OCI-LY7 (cell line): ENCODE measurements at places on chromosomes 4 and X. TPM values are rescaled to one million over a fixed set of nuclear protein-coding genes. Genes with fewer than 3 reads are reported as not detected.

The SHOX gene
- not detected in 2 replicates for total RNA-seq

The AADAT gene
- total RNA-seq = not detected in 2 replicates

The ADH4 gene
- total RNA-seq = not detected in 2 replicates

The UGT2B10 gene
- not detected in 2 replicates for total RNA-seq

The FRG2 gene
- not detected in 2 replicates for total RNA-seq

The ADAMTS3 gene
- total RNA-seq = not detected in 2 replicates

- no peak for DNase-seq
Measured at GRCh38 chr4:77453911-77454310, 151.7 kb upstream of the CXCL13 start.

GRCh38 chr4:1466034-1466862 is 60.0 kb upstream of the NKX1-1 start:
- DNase-seq = no peak

DNA sequence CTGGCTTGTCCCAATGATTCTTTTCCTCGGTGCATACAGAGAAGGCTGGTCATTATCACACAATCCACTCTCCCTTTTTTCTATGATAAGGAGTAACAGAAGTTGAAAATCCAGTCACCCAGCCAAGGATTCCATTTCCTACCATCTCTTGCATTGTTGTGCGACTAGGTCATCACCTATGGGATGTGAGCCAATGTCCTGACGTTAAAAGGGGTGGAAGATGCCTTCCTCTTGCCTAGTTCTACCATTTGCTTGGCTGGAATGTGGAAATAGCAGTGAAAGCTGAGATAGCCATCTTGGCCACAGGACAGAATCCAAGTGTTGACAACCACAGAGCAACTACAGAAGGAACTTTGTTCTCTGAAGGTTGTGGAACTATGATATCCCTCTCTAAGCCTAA is 132.2 kb upstream of the KIT start:
- DNase-seq = no peak

- DNase-seq = no peak
Measured at GRCh38 chr4:31187979-31188378, 467.8 kb downstream of the PCDH7 start.

- DNase-seq = no peak
Measured at GRCh38 chrX:13627306-13627705, 25.6 kb upstream of the TCEANC start.

DNA sequence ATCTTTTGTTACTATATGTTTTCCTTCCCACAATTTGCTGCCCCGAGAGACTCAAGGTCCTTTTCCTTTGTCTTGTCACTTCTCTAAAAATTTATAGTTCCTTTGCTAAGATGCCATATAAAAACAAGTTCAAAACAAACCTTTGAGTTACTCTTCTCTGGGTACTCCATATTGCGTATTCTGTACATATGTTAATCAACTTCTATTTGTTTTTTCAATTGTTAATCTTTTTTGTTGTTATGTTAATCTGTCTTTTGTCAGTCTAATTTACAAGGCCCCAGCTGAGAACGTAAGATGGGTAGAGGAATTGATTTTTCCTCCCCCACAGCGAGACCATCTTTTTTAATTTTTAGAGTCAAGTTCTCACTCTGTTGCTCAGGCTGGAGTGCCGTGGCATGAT is 7.2 kb upstream of the PPEF2 start:
- DNase-seq = no peak

- no peak for DNase-seq
Measured at GRCh38 chr4:180391613-180392012, 1851.6 kb upstream of the TENM3 start.

DNA sequence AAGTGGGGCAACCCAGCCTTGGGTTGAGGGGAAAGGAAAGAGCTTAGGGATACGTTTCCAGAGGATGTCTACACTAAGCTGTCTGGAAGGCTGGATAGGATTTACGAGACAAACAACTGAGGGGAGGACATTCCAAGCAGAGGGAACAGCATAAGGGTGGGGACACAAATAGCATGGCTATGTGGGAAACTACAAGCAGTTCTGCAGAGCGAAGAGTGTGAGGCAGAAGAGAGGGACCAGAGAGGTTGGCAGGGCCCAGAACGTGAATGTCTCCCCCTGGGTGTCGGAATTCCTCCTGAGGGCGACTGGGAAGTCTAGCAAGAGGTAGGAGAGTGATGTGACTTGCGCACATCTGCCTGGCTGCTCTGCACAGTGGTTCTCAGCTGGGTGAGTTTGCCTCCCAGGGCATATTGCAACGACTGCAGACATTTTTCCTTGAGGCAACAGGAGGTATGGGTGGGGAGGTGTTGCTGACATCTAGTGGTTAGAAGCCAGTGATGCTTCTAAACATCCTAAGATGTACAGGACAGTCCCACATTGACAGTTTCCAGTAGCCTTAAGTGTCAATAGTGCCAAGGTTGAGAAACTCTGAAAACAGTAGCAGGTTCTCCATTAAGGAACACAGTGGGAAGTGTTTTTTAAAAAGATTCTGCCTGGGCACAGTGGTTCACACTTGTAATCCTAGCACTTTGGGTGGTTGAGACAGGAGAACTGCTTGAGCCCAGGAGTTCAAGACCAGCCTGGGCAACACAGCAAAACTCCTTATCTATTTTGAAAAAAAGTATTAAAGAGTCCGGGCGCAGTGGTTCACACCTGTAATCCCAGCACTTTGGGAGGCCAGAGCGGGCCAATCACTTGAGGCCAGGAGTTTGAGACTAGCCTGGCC is 9.2 kb downstream of the NDUFA1 start:
- DNase-seq = peak; percentile 76

- DNase-seq = peak; percentile 45
Measured at GRCh38 chr4:83012200-83012686, 1.6 kb upstream of the LIN54 start.

- no peak for DNase-seq
Measured at GRCh38 chr4:73776321-73776729, 36.0 kb downstream of the CXCL8 start.

DNA sequence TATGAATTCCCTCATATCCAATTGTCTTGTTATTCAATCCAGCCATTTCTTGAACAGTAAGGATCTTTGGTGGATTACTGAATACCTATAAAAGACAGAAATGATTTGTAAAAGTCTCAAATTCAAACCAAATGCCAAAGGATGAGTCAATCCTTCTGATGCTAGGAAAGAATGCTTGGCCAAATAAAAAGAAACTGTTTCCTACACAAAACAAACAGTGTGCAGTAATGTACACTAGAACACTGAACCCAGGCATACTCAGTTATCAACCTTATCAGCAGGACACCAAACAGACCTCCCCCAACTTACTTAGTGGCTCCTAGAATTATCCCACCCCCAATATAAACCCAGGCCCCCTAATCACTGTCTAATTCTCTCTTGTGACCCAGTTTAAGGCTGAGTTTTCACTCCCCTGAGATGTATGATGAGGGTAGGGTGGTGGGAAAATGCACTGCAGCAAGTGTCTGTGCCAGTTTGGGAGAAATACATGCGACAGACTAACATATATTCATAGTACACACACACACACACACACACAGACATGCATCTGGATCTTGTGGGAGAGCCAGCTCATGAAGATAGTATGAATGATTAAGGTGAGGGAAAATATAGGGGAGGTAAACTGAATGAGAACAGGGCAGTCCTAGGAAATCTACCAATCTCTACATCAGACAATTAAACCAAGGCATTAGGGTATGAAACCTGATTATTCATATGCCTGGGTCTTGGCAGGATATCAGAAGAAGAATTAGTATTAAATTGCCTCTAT is 35.0 kb downstream of the CLDN2 start:
- no peak for DNase-seq

GRCh38 chr4:178136736-178137345 is 694.6 kb upstream of the AGA start:
- no peak for DNase-seq

DNA sequence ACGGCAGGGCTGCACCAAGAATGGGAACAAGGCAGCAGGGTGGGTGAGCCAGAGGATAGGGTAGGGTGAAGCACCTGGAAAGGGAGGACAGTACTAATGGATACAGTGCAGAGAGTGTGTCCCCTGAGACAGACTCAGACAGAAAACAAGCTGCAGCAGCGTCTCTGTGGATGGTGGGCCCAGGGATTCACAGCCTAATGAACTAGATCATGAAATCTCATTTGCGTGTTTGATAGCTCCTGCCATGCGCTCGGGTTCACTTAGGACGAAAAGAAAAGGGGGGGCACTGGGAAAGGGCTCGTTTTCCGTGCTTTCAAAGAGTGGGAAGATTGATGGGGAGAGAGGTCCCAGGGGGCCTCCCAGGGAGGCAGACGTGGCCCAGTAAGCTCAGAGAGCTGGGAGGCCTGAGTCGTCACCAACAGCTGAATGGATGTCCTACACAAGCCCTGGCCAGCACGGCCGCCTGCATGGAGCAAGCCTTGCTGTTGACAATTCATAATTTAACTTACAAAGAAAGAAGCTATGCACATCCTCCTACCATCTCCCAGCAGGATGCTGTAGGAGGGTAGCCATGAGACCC is 446.9 kb downstream of the BCOR start:
- no peak for DNase-seq

- no peak for DNase-seq
Measured at GRCh38 chr4:40865696-40866095, 115.9 kb downstream of the NSUN7 start.

DNA sequence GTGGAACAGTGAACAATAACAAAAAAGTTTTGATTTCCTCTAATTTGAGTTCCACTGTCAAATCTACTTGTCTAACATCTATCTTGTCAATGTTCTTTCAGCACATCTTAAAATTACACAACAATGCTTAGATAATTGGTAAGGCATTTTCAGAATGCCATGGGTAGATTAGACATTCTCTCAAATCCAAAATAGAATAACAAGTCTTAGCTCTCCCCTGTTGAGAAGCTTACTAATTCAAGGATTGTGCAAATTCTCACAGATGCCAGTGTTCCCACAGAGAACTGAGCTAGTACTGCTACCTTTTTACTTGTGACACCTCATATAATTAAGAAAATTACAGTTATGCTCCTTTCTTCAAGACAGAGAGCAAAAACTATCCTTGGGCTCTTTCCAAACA is 2442.0 kb downstream of the PCDH7 start:
- no peak for DNase-seq

GRCh38 chrX:40468033-40468846 is 112.5 kb upstream of the ATP6AP2 start:
- DNase-seq = peak; percentile 48

DNA sequence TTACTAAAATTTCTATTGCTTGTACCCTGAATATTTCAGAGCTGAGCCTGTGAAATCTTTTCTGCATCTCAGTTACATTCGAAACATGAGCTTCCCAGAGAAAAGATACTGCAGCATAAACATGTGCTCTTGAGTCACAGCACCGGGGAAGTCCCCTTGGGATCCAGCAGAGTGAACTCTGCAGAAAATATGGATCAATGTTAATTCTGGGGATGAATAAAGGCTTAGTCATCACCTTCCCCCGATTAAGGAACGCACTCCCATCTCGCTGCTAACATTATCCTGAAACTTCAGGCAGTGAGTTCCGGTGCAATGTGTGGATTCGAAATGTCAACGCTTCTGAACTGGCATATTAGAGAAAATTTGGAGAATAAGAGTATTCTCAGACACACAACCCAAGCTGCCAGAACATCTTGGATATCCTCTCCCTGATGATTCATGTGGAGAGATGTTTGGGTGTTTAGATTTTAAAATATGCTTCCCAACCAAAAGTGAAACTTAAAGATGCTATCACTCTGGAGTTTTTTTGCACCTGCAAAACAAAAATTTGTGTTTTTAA is 90.8 kb downstream of the IRF2 start:
- DNase-seq = no peak

DNA sequence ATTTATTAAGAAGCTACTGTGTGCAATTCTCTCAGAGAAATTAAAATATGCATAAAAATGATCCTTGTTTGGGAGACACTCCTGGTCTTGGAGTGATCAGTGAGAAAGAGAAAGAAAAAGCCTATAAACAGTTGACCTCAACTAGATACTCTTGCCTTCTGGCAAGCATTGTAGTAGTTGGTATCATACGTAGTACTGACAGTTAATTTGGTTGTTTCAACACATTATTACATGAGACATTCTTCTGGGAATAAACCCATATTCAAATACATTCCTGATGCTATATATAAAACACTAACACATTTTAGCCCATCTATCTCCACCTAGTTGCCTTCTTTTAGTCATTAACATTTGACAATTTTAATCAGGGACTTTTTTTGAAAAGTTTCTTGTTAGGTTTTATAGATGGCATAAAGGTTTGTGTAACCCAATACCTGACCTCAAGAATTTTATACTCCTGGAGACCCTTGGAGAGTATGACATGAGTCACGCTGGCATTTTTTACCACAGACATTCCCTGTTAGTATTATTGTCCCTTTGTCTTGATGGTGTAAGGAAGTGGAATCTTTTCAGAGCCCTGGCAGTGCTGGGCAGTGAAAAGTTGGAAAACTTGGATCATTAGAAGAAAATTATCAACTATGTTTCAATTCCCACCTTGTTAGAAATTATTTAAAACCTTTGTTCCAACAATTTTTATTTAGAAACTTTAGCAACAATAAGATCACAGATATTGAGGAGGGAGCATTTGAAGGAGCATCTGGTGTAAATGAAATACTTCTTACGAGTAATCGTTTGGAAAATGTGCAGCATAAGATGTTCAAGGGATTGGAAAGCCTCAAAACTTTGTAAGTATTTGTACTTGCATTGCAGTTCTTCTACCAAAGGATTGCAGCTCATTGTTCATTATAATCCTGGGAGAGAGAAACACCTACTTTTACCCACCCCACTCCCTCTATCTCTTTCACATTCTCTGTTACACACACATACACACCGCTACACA is 167.1 kb upstream of the PACRGL start:
- no peak for DNase-seq

DNA sequence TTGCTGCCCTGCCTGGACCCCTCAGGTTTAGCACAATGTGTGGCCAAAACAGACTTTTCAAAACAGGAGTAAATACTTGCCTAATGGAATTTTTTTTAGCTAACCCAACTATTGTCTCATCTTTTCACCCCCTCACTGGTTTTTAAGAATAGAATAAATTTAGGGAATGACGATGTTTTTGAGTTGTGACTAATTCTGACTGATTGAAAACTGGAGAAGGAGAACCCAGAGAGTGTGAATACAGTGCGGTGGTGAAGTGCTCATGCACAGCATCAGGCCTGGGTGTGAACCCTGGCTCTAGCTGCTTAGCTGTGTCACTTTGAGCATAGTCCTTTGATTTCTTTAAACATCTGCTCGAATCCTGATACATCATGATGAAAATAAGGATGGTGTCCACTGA is 10.5 kb downstream of the ANTXR2 start:
- no peak for DNase-seq
